Stimulated activated CD8-positive, alpha-beta memory T cell treated with anti-CD3 and anti-CD28 coated beads, Interleukin-2, amount 100 ng/mL, for 1 hour (primary cell): ENCODE measurements at places on chromosomes 1 and 21.

- no peak for DNase-seq
These were observed 305.1 kb downstream of the MATN1 start for GRCh38 chr1:30418061-30418938.

DNA sequence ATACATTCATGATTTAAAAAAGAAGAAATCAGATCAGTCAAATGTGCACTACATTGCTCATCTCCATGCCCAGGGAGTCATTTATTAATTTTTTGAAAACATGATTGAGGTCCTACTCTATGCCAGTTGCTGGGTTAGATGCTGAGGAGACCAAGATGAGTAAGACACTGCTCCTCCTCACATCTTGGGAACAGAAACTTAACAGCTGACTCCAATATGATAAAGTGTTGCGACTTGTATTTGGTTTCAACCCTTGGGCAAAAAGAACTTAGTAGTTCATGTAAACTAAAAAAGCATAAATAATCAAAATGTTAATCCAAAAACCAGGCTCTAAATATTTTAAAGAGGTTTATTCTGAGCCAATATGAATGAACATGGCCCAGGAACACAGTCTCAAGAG lies 56.9 kb downstream of the OPTC start:
- no peak for DNase-seq

GRCh38 chr21:37483776-37484175 lies 117.2 kb downstream of the DYRK1A start:
- DNase-seq: no peak

DNA sequence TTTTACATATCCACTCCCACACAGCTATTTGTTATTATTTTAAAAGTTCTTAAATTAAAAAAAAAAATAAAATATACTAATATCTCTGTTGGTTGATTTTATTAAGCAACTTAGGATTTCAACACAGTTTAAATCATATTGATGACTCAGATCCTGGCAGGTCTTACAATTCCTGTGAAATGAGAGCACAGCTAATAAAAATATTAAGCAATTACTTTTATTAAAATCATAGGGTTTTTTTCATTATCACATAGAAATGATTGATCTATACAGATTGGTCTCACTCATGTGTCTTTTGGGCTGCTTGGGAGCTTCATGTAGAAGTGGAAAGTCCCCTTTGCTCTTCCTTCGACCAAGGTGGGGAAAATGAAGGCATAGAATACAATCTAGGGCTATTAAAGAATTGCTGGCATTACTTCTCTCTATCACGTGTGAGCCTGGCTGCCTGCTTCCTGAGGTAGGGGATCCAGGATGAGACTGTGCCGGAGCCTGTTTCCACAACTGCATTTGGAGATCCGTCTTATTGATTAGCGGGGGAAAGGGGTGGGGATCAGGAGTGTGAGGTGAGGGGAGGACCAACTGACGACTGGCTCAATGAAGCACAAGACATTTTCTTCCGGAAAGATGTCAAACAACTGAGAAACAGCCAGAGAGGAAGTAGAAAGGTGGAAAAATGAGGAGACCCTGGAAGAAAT lies 858.0 kb downstream of the USP25 start:
- DNase-seq: no peak

- no peak for DNase-seq
These were observed 46.5 kb downstream of the KCNJ15 start for GRCh38 chr21:38303300-38303699.

GRCh38 chr1:85109475-85109874 lies 61.2 kb upstream of the MCOLN3 start:
- no peak for DNase-seq

GRCh38 chr1:34190692-34191091 lies 14.0 kb downstream of the C1orf94 start:
- DNase-seq: no peak

GRCh38 chr1:169348383-169349036 lies 19.1 kb downstream of the NME7 start:
- DNase-seq: no peak

GRCh38 chr1:243428084-243428483 lies 172.2 kb downstream of the SDCCAG8 start:
- DNase-seq: no peak

- no peak for DNase-seq
These were observed 89.9 kb upstream of the LBR start for GRCh38 chr1:225517697-225518096.

DNA sequence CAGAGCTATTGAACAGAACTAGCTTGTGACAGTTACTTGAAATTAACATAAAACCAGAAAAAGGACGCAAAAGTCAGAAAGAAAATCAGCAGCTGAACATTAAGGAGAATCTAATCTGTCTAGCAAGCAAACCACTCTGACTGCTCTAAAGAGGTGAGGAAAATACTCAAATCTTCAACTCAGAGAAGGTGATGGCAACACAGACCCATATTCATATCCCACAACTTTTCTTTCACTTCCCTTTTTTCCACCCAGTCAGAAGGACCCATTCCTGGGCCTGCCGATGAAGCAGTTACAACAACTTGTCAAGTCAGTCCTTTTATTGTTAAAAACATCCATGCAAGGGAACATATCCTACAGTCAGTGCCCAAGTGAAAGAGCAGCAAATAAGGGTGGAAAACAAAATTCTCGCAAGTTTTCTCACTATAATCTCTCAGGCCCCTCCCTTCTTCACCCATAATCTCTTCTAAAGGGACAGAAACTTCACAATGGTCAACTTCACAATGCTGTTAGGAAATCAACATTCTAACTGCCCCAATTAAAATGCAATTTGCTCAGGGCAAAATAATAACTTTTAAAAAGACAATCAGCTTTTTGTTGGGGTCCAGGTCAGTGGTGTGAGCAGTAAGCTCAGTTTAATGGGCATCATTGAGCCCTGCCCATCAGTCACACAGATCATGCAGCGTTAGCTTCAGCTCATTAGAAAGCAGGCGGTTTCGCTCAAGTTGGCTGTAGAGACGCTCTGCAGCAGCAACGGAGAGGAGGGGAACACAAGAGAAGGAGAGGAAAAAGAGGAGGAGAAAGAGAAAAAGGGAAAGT lies 3.6 kb upstream of the NUP210L start:
- no peak for DNase-seq

DNA sequence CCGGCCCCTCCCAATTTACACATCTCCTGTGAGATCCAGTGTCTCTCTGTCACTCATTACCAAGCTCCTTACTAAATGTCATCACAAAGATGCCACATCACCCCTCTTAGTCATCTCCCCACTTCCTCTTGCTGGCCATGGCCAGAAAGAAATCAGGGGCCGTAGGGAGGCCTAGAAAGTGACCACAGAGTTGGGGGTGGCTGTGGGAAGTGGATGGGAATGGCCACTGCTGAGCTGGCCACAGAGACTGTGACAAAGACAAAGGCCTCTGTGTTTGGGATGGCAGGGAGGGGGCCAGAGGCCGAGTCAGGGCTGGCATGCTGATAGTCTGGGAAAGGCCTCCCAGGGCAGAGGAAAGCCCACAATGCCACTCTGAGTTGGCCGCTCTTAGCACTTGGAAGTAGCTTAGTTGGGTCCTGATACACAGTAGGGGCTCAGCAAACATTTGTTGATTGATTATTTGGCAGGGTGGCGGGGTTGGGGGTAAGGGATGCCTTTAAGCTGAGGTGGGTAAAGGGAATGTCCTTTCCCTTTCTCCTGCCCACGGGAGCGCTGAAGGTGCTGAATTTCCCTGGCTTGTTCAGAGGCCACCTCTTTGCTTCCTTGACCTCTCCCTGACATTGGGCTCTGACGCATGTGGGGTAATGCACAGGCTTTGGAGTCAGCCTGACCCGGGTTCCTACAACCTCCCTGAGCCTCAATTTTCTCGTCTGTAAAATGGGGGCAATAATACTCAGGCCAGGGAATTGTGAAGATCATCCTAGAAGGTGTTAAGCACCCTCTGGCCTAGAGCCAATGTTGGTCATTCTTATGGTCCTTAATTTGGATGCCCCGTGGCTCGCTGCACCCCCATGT lies 13.2 kb downstream of the NAV1 start:
- no peak for DNase-seq

GRCh38 chr1:241225741-241226140 lies 131.3 kb downstream of the RGS7 start:
- no peak for DNase-seq

DNA sequence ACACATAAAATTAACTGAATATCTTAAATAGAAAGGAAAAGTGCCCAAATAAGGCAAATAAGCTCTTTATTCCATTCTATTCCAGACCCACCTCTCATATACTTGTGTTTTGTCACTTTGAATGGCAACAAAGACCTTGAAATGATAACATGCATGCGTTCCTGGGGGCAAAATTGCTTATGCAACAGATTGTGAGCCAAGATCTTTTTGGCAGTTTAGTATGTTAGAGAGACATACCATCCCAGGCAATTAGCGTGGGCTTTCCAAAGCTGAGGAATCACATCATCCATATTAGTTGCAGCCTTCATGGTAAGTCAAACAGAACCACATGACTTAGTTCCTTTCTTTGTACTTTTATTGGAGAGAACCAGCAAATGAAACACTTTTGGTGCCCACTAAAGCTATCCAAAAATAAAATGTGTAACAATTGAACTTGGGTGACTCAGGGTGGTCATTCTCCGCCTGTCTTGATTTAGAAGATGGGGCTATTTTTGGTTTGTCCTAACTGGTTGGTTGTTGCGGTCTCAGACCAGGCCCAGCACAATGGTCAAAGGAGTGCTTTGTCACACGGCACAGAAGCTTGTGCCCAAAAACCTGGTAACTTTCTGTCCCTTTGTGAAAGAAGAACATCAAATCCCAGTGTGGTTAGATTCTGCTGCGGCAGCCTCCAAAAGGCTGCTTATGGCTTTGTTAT lies 68.7 kb upstream of the ATF3 start:
- DNase-seq: no peak

- no peak for DNase-seq
These were observed 17.6 kb upstream of the RNF187 start for GRCh38 chr1:228469413-228470162.

DNA sequence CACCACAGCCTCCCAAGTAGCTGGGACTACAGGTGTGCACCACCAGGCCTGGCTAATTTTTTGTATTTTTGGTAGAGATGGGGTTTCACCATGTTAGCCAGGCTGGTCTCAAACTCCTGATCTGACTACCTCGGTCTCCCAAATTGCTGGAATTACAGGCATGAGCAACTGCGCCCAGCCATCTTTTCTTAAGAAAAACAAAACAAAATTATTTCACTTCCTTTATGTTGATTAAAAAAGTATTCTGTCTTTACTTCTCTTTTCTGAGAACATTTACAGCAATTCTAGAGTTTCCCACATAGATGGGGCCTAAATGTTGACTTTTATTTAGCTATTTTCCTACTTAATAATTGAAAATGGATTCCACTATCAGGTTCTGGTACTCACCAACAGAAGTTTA lies 17.3 kb upstream of the TMEM183A start:
- DNase-seq: no peak

DNA sequence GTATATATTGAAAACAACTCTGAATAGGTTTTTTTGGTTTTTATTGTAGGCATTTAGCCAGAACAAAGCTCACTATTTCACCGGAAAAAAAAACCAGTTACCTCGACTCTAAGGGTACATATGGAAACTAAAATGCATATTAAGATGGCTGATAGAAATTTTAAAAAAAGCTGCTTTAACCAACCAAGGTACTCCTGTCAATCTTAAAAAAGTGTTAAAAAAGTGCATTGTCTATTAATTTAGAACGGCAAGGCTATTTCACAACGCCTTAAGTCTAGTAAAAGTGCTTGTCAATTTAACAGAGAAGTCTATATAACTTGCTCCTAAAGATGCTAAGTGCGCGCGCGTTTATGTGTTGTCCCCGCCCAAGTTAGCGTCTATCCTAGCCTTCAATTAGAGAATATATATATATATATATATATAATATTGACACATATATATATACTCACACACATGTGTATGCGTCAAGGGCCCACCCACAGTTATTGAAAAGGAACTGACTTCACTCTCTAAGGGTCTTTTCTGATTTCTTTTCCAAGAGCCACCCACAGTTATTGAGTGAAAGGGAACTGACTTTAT lies 934 bp downstream of the ASPM start:
- no peak for DNase-seq

DNA sequence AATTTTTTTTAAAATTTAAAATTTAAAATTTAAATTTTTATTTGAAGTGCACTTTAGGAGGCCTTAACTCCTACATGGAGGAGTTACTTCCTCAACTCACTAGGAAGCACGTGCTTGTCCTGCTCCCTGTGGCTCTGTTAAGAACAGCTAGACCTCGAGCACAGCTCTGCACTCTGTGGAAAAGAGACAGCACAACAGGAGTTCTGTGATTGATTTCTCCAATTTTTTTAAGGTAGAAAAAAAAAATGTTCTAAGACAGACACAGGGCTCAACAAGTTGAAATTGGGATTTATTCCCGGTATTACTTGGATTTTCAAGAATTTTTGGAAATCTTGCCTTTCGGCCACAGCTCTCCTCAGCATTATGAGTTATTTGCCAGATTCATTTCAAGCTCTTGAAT lies 356.6 kb upstream of the LYPLAL1 start:
- DNase-seq: no peak

- DNase-seq: no peak
These were observed 8.5 kb upstream of the SYPL2 start for GRCh38 chr1:109457819-109458218.
